ENCODE measurements at places on chromosomes 2 and 18. TPM values are rescaled to one million over a fixed set of nuclear protein-coding genes. Genes with fewer than 3 reads are reported as not detected.

DNA sequence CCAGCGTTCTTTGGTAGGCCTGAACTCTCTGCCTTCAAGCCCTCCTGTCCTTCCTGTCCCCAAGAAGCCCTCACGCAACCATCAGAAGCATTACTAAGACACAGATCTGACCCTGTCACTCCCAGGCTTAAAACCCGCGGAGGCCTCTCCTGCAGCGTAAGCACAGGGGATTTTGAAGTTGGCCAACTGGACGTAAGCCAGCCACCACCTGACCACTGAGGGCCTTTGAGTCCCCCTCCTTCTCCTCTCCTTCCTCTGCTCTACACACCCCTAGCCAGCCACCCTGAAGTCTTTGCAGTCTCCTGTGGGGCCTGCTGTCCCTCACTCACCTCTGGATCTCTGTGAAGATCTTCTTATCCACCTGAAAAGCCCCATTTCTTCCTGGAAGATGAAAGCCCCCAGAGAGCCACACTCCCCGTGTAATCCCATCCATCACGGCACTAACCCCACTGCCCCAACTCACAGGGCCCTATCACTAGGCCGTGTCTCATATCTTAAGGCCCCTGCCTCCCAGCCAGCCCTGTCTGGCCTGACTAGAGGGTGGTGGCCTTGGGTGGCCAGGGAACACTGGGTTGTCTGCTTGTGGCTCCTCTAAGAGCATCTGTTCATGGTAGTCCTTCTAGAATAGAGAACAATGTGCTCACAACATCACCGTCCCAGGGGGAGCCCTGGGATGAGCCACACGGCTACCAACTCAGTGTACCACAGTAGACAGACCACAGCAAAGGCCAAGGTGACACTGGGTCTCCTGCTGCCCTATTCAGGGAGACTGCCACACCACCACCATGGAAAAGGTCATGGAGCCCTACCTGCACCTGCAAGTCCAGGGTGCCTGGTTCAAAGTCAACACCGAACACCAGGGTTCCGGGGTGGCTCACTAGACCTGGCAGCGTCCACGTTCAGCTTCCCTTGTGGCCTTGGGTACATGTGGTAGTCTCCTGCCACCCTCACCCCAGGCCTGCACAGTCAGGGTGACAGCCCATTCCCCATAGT lies 191.6 kb downstream of the ZBTB7C start:
- DNase-seq: no peak

DNA sequence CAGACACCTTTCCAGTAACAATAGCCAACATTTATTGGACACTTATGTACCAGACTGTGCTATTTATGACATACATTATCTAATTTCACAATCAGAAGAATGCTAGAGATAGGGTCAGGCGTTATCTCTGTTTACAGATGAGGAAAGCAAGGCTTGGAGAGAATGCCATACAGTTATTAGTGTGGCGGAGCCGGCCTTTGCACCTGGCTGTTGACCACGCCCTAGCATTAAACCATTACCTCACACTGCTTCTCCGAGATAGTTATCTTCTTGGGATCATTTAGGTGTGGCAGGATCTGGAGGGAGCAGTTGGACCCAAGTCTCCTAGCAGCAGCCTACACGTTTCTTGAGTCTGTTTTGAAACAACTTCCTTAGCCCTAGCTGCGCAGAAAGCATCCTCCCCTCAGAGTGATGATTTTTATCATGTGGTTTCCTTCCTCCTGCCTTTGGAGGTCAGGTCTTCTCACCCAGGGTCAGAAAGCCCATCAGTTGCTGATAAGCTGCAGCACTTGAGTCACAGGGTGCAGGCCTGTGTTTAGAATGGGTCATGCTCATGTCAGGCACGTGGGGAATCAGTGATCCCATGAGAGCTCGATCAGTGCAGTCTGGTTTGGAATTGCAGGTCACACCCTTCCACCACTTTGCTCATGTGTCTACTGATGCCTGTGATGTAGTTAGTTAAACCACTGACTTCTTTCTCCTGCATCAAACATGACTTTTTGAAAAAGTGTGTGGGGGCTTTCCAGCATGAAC lies 118.2 kb downstream of the SPTBN1 start:
- no peak for DNase-seq

Gene TRIM54
- total RNA-seq: 5.9 TPM

DNA sequence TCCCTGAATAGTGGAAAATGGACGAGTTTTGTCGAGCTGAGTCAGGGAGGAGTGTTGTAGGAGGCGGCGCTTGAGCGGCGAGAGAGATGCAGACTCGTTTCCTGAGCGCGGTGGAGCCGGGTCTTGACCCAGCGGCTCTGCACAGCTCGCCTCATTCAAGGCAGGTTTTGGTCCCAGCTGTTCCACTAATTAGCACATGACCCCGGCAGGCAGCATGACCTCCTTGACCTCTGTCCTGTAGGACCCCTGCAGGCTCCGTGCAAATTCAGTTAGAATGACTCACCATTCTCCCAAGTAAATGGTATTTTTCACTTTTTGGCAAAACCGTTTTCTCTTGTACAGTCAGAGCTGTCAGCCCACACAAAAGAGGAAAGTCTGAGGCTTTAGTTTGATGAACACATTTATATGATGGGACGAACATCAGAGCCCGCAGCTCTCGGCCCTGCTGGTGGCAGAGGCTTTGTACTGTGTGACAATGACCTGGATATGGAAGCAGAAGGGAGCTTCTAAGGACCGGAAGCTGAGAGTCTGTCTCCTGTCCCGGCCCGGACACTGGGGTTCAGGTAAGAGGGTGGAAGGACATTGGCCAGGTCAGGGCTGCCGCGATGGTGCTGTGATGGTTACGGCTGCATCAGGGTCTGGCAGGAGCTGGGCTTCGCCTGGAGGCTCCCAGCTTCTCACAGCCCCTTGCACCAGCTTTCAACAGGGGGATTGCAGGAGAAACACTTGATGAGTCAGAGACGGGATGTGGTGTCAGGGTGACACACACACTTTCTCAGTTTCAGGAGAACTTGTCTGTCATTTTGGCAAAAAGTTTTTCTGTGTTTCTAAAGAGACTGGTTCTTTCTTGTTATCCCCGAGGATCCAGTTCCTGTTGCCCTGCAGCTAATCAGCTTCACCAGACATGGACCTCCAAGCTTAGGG lies 29.9 kb upstream of the ALKAL2 start:
- DNase-seq: no peak

DNA sequence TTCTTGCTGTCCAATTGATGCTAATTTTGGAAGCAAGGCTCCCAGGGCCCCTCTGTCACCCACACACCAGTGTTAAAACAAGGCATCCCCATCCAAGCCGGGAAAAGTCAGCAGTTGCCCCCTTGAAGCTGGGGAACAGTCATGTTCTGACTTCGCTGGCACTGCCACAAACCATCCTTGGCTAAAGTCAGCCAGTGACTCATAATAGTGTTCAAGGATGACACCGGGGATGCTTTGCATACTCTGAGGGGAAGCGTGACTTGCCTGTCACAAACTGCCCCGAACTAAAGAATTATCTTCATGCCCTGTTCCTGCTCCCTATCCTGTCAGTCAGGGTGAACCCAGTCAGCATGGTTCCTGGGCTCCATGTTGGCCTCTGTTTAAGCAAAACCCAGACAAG lies 37.0 kb downstream of the TGFA start:
- no peak for DNase-seq

- DNase-seq: no peak
Measured at GRCh38 chr18:9846162-9846925, 39.4 kb upstream of the TXNDC2 start.

Gene LYPD6
- 6.2 TPM for total RNA-seq

Gene SLC5A7
- not detected for total RNA-seq

GRCh38 chr2:138787053-138787666 lies 7.0 kb upstream of the NXPH2 start:
- no peak for DNase-seq

- DNase-seq: no peak
Measured at GRCh38 chr2:4662161-4662779, 958.9 kb downstream of the DCDC2C start.

DNA sequence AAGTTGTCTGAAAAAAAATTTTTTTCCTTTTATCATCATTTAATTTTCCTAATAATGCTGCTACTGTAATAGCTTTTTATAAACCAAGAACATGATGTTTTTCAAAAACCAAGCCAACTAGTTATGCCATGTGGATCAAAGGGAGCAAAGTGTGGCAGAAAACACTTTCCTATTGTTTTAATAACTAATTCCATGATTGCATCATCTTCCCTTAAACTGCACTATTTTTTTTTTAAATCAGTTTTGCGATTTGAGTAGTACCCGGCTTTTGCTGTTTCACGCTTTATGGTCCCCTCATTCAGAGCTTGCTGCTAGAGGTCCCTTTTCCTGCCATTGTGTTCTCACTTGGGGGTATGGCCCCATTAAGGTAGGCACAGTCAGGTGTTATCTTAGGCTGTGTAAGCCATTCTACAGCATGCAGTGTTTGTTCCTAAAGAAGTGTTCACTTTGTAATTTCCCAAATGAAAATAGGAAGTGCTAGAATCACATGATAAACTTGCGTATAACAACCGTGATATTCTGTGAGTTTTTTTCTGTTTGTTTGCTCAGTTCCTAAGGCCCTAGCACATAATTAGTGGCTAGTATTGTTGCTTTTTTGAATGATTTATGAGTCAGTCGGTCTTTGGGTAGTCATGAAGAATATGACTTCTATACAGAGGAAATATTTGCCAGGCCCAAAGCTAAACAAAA lies 225.8 kb downstream of the PTGR3 start:
- no peak for DNase-seq

GRCh38 chr18:78159397-78159796 lies 820.2 kb upstream of the SALL3 start:
- no peak for DNase-seq

Gene UGT1A5
- total RNA-seq: not detected

Gene B4GALT6
- total RNA-seq: 86.3 TPM

Gene ZCCHC2
- total RNA-seq: 41.1 TPM

DNA sequence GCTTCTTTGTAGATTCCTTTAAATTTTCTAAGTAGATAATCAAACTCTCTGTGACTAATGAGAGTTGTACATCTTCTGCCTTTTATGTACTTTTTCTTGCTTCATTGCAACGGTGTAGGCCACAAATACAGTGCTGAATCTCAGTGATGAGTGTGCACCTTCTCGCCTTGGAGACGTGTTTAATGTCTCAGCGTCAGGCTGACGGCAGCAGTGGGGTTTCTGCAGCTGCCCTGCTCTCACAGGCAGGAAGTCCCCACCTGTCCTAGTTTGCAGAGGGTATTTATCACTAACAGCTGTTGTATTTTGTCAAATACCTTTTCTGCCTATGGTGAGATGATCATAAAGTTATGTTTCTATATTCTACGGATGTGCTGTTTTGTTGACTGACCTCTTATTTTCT lies 13.3 kb downstream of the AGXT start:
- DNase-seq: no peak

Gene FABP1
- not detected for total RNA-seq

Gene SULT1C4
- 4.6 TPM for total RNA-seq

Gene DYNAP
- total RNA-seq: not detected

- DNase-seq: peak; percentile 89
Measured at GRCh38 chr18:46104128-46104911, at the start of gene HAUS1. Gene HAUS1 (plus strand): TSS chr18:46104385. CDS start chr18:46104412, 27 bp downstream.

DNA sequence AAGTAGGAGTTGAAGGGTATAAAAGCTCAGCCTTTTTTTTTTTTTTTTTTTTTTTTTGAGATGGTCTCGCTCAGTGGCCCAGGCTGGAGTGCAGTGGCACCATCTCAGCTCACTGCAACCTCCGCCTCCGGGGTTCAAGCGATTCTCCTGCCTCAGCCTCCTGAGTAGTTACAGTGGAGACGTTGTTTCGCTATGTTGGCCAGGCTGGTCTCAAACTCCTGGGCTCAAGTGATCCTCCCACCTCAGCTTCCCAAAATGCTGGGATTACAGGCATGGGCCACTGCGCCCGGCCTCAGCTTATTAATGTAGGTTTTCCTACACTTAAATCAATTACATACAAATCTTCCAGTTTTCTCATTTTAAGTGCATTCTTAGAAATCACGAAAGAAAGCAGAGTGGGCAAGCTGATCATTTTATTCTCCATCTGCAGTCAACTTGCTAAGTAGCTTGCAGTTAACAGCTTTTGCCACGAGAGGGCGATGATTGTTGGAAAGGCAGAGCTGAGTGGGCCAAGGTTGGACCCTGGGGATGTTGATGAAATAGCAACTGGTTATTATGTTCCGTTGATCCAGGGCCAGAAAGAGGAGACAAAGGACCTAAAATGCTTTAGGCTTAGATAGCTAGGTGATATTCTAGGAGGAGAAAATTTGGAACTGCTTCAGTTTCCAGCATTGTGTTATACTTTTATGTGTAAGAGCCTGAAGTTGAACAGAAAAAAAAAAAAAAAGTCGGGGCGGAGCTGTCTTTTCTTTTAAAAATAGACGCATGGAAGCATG lies 234.4 kb upstream of the EPAS1 start:
- peak; percentile 52 for DNase-seq

DNA sequence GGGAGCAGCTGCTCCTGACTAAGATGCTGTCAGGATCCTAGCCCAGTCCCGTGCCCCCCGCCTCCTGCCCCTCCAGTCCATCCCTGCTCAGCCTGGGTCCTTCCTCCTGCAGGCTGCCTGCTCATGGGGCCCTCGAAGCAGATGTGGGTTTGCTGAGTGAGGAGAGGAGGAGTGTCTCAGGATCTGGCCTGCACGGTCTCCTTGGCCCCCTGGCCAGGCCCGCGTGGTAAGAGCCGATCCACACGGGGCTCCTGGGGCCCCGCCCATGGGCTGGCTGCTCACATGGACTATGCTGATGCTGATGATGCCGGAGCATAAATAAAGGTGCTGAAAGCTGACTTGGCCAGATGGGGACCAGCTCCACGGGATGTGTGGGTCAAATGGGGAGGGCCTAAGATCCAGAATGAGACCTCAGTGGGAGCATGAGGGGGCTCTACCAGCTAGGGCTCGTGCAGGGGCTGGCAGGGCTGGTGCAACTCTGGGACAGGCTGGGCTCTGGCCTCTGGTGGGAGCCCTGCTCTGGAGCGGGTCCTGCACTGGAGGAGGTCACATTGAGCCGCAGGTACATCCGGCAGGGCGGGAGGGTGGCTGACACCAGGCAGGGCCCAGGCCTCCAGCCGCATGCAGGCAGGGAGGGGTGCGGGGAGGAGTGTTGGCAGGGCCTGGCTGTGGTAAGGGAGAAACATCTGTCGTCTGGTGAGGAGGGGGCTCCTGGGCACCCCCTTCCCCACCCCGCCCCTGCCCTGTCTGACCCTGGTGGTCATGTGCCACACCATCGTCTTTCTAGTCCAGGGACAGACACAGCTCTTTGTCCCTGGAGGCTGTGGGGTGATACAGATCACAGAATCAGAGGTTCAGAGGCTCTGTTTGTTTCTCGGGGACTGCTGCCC lies 275.3 kb upstream of the HDAC4 start:
- no peak for DNase-seq

Gene ZNF892
- 19.2 TPM for total RNA-seq

Gene C2orf80
- total RNA-seq: 37.5 TPM

- no peak for DNase-seq
Measured at GRCh38 chr2:209565896-209566582, 142.2 kb downstream of the MAP2 start.

- no peak for DNase-seq
Measured at GRCh38 chr2:117832332-117832731, 17.8 kb downstream of the DDX18 start.

Gene TLX2
- total RNA-seq: 0.98 TPM

- DNase-seq: no peak
Measured at GRCh38 chr2:221502270-221503010, 69.7 kb downstream of the EPHA4 start.

Gene MAB21L4
- total RNA-seq: not detected

Data from dorsolateral prefrontal cortex (tissue), 122 donors.